ENCODE measurements at places on chromosomes 5 and 9. TPM values are rescaled to one million over a fixed set of nuclear protein-coding genes. Genes with fewer than 3 reads are reported as not detected.

DNA sequence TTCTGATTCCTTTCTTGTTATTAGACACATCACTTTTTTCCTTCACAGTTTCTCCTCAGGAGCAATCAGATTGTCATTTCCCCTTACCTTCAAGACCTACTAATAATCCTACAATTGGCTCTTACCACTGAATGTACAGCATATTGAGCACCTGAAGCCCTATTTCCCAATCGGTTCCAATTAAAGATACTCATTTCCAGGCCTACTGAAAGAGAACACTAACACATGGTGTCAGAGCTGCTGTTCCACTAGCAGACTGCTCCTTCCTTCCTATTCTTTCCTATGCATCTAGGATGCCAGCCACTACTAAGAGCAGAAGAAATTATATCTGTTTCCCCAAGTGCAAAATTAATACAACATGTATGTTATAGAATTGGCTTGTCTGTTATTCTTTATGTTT is 34.6 kb downstream of the SKIC3 start:
- H3K27me3 ChIP-seq = no peaks in the 10 kb centered on the region
- H3K4me3 ChIP-seq = no peak overlapping the region
- H3K27ac ChIP-seq = no peak overlapping the region
- no peaks in the 10 kb centered on the region for H3K4me1 ChIP-seq
- no peak for DNase-seq

DNA sequence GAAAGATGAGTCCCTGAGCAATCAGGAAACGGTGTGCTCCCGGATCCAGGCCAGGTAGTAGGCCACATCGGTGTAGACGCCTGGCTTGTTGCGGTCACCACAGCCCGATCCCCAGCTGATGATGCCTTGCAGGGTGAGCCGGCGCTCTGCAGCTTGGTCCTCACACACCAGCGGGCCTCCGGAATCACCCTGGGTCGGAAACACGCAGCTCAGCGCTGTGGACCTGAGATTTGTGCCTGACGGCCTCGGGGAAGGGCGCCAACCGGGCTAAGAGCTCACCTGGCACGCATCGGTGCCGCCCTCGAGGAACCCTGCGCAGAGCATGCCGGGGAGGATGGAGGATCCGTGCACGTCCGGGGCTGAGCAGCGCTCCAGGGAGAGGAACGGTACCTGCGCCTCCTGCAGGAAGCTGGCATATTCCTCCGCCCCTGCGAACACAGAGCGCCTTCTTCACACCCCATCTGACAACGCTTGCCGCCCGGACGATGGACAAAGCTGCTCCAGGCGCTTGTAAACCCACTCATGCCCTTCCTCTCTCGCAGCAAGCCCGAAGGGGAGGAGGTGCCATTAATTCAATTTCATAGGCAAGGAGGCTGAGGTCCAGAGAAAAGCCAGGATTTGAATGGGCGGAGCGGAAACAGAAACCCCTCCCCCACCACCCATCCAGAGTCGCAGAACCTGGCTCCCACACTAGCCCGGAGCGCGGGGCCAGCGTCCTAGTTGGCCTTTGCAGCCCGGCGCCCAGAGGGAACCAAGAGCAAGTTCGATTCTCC is 2.0 kb upstream of the PFN3 start:
- no peaks in the 10 kb centered on the region for H3K36me3 ChIP-seq
- peak overlapping the region; percentile 63 for H3K4me3 ChIP-seq
- H3K27ac ChIP-seq = no peak overlapping the region
- peak; percentile 92 for DNase-seq
- H3K27me3 ChIP-seq = peaks cover 12% of the 10 kb centered on the region

DNA sequence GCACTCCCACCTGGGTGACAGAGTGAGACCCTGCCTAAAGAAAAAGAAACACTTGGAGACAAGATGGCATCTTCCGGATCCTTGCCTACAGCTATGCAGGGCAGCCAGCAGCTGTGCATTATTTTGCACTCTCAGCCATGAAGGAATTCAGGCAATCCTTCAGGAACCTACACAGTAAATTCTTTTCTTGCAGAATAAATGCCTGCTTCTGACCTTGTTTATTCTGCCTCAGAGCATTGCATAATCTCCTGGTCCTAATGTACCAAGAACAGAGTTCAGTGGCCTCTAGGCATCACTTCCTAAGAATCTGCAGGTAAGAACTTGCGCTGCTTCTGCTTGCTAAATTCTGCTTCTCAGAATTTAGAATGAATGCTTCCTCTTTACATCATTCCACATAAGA is 16.8 kb downstream of the GLDC start:
- peaks cover 13% of the 10 kb centered on the region for H3K36me3 ChIP-seq
- peaks cover 8% of the 10 kb centered on the region for H3K4me1 ChIP-seq
- no peak overlapping the region for H3K4me3 ChIP-seq
- no peak for DNase-seq

- no peak overlapping the region for H3K27ac ChIP-seq
- H3K27me3 ChIP-seq = no peaks in the 10 kb centered on the region
These were observed 180.4 kb upstream of the CDKN2B start for GRCh38 chr9:22189471-22189870.

The SURF4 gene
- 148 TPM for total RNA-seq

The GRXCR2 gene
- not detected for total RNA-seq

The CCDC183 gene
- 1.1 TPM for total RNA-seq

The SHISAL2B gene
- total RNA-seq = 5.0 TPM

The EDIL3 gene
- total RNA-seq = 61.0 TPM

The ERCC6L2 gene
- total RNA-seq = 47.3 TPM

The MAMDC4 gene
- 9.2 TPM for total RNA-seq

All from H9 (cell line).